ENCODE measurements at places on chromosomes 5 and 9. TPM values are rescaled to one million over a fixed set of nuclear protein-coding genes. Genes with fewer than 3 reads are reported as not detected.

GRCh38 chr5:18745988-18746615 is 1111.8 kb downstream of the TAF11L14 start:
- peak overlapping the region; percentile 34 for H3K27ac ChIP-seq
- DNase-seq = no peak
- no peaks in the 10 kb centered on the region for H3K36me3 ChIP-seq
- no peaks in the 10 kb centered on the region for H3K27me3 ChIP-seq

- no peak for DNase-seq
- H3K4me3 ChIP-seq = no peak overlapping the region
- no peaks in the 10 kb centered on the region for H3K4me1 ChIP-seq
- H3K36me3 ChIP-seq = no peaks in the 10 kb centered on the region
- no peaks in the 10 kb centered on the region for H3K27me3 ChIP-seq
- H3K27ac ChIP-seq = no peak overlapping the region
Observed at GRCh38 chr5:2704111-2704510, 47.4 kb downstream of the IRX2 start.

GRCh38 chr9:32533336-32533735 is 7.3 kb upstream of the RIGI start:
- H3K27ac ChIP-seq = no peak overlapping the region
- H3K4me1 ChIP-seq = no peaks in the 10 kb centered on the region
- H3K36me3 ChIP-seq = no peaks in the 10 kb centered on the region
- DNase-seq = no peak
- no peaks in the 10 kb centered on the region for H3K27me3 ChIP-seq
- no peak overlapping the region for H3K4me3 ChIP-seq

GRCh38 chr5:55671975-55672374 is 40.1 kb downstream of the SLC38A9 start:
- H3K27me3 ChIP-seq = no peaks in the 10 kb centered on the region
- no peak for DNase-seq
- H3K27ac ChIP-seq = peak overlapping the region; percentile 44
- no peaks in the 10 kb centered on the region for H3K4me1 ChIP-seq
- H3K4me3 ChIP-seq = no peak overlapping the region

DNA sequence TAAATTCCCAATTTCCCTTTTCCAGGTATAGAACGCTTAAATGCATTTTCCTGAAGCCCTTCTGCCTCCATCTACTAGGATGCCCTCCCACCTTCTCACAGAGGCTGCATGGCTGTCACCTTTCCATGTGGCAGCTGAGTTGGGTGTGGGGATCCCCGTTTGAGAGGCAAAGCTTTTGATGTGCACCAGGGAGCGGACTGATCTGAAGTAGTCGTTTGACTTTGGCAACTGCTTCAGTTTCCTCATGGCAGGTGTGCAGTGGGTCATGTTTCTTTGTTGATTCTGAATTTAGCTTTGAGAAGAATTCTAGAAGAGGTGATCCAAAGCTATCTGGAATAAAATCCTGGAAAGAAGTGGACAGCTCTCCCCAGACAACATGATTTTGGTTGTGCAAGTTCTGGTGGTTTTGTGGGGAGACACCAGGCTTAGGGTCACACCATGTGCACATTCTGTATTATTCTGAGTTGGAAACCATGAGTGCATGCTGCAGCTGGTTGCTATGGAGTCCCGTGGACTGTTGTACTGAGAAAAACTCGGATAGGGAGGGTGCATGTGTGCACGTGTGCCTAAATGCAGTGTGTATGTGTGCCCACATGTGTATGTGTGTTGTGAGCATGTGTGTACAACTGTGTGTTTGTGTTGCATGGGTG is 63.5 kb downstream of the GADD45G start:
- no peak for DNase-seq
- H3K36me3 ChIP-seq = no peaks in the 10 kb centered on the region
- H3K4me1 ChIP-seq = peaks cover 4% of the 10 kb centered on the region

DNA sequence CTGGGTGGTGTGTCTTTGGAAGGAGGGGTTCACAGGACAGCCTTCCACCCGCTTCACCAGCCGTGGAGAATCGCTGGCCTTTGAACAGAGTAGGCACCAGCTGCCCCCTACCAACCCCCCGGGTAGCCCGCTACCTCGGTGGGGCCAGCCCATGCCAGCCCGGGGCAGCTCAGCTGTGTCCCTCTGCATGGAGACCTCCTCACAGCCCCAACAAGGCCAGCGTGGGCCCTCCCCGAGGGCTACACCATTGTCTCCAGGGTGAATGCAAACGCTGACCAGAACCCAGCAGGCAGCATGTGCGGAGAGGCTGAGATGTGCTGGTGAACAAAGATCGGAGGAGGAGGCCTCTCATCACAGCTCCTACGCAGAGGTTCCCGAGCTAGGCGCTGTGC is 51.9 kb downstream of the LMX1B start:
- DNase-seq = no peak
- H3K27me3 ChIP-seq = no peaks in the 10 kb centered on the region
- H3K4me1 ChIP-seq = peaks cover 12% of the 10 kb centered on the region
- no peak overlapping the region for H3K4me3 ChIP-seq
- H3K36me3 ChIP-seq = no peaks in the 10 kb centered on the region
- H3K27ac ChIP-seq = peak overlapping the region; percentile 36

- no peak for DNase-seq
- H3K27me3 ChIP-seq = no peaks in the 10 kb centered on the region
- H3K27ac ChIP-seq = no peak overlapping the region
- H3K4me1 ChIP-seq = no peaks in the 10 kb centered on the region
- H3K36me3 ChIP-seq = no peaks in the 10 kb centered on the region
- H3K4me3 ChIP-seq = no peak overlapping the region
Observed at GRCh38 chr5:116577064-116577788, 2.6 kb upstream of the SEMA6A start.

- peak overlapping the region; percentile 96 for H3K27ac ChIP-seq
- peaks cover 4% of the 10 kb centered on the region for H3K4me1 ChIP-seq
- peak overlapping the region; percentile 58 for H3K4me3 ChIP-seq
- DNase-seq = peak; percentile 46
Observed at GRCh38 chr5:10595672-10596309, 31.9 kb downstream of the ANKRD33B start.

- no peak for DNase-seq
- no peaks in the 10 kb centered on the region for H3K27me3 ChIP-seq
- no peak overlapping the region for H3K4me3 ChIP-seq
- H3K4me1 ChIP-seq = no peaks in the 10 kb centered on the region
- no peaks in the 10 kb centered on the region for H3K36me3 ChIP-seq
Observed at GRCh38 chr9:93479726-93480125, 26.3 kb upstream of the FAM120AOS start.

GRCh38 chr9:126613651-126614050 is at the start of gene LMX1B:
LMX1B (plus strand) TSS chr9:126613928; CDS start chr9:126614450, 522 bp downstream.
- peak within 1 kb of the TSS; percentile 91 for H3K27ac ChIP-seq
- no peak for DNase-seq
- H3K4me1 ChIP-seq = no peaks in the 10 kb centered on the region
- peak within 1 kb of the TSS; percentile 84 for H3K4me3 ChIP-seq
- H3K36me3 ChIP-seq = no peaks in the 10 kb centered on the region
- peaks cover 24% of the 10 kb centered on the region for H3K27me3 ChIP-seq

DNA sequence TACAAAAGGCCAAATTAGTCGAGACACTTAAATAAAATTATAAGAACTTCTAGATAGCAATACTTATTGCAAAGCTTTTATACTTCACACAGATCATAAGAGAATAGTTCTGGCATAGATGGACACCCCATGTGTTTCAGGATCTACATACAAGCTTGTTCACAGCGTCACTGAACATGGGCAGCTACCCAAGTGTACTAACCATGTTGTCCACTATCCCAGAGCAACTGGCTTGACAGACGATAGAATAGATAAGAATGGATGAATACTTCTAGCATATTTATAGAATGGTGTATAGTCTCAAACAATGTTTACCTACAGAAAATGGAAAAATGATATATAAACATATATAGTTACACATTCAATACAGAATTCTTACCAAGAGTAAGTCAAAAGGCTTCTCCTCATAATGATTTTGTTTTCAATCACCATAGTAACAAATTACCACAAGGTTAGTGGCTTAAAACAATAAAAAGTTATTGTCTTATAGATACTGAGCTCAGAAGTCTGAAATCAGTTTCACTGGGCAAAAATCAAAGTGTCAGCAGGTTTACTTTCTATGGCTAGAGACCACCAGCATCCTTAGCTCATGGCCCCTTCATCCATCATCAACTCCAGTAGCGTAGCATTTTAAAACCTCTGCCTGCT is 446.7 kb downstream of the DMRTA1 start:
- H3K27ac ChIP-seq = no peak overlapping the region
- no peak for DNase-seq
- no peaks in the 10 kb centered on the region for H3K4me1 ChIP-seq
- no peaks in the 10 kb centered on the region for H3K36me3 ChIP-seq

Gene DRD1
- under 0.01 TPM for total RNA-seq

Gene FBP2
- not detected for total RNA-seq

Gene SLC36A3
- not detected for total RNA-seq

Gene CMYA5
- 5.0 TPM for total RNA-seq

Gene C5orf22
- total RNA-seq = 14.4 TPM

Gene AUH
- 50.8 TPM for total RNA-seq

Gene CDH9
- not detected for total RNA-seq
